ENCODE measurements at places on chromosomes 4 and X.
A peak's percentile ranks its signal among the peaks of the same experiment; 100 is the strongest.

- peak; percentile 88 for DNase-seq
These were observed 97.5 kb upstream of the ZNF518B start for GRCh38 chr4:10554694-10555093.

- DNase-seq: no peak
These were observed 57.2 kb downstream of the NHS start for GRCh38 chrX:17432158-17432557.

DNA sequence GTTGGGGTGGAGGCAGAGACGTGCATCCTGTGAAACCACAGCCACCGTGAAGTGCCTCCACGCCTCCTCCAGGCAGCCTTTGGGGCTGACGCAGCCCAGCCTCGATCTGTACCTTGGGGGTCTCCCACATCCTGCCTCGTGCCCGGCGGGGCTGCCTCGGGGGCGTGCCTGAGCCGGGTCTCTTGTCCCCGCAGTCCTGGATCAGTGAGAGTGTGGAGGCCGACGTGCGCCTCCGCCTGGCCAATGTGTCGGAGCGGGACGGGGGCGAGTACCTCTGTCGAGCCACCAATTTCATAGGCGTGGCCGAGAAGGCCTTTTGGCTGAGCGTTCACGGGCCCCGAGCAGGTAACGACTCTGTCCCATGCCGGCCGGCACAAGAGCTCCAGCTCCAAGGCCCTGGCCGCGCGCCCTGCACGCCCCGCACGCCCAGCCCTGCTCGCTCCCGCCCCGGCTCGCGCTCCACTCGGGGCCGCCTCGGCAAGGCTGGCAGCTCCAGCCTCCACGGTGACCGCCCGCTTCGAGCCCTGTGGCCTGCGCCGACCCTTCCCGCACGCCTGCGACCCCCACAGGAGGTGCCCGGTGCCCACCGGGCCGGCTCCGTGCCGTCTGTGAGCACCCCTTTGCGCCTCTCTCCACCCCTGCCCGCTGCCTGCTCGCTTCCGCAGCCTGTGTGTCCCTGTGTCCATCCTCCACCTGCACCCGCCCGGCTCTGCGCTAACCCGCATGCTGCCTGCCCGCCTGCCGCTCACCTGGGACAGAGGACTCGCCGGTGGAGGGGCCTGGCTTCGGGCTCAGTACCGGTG lies 9.8 kb downstream of the FGFR3 start:
- no peak for DNase-seq

GRCh38 chr4:126544276-126544675 lies 1088.5 kb upstream of the INTU start:
- DNase-seq: no peak

GRCh38 chr4:107034996-107035818 lies 906 bp downstream of the DKK2 start:
- peak; percentile 12 for DNase-seq

DNA sequence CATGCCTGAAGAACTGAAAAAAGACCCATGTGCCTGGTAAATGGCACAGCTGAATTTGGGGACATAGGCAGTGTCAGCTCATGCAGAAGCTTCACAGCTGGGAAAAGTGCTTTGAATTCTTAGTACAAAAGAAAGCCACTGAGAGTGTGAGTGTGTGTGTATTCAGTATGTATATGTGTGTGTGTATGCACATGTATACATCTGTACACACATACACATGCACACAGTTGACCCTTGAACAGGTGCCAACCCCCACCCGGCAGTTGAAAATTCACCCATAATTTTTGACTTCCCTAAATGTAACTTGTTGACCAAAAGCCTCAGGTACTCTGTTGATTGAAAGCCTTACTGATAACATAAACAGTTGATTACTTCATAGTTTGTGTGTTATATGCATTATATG lies 49.5 kb upstream of the ENPP6 start:
- DNase-seq: no peak

GRCh38 chr4:184953421-184953945 lies 64.8 kb upstream of the HELT start:
- no peak for DNase-seq

- DNase-seq: no peak
These were observed 9.2 kb upstream of the GYG2 start for GRCh38 chrX:2819345-2820135.
